ENCODE measurements at places on chromosomes 3 and 15. TPM values are rescaled to one million over a fixed set of nuclear protein-coding genes. Genes with fewer than 3 reads are reported as not detected.

KBTBD13 gene
- not detected for total RNA-seq

ANKRD63 gene
- total RNA-seq: not detected

UBR1 gene
- 33.6 TPM for total RNA-seq

SCN11A gene
- under 0.01 TPM for total RNA-seq

GOLGA6D gene
- total RNA-seq: not detected

KCNAB1 gene
- under 0.01 TPM for total RNA-seq

AHSG gene
- not detected for total RNA-seq

ACOX2 gene
- total RNA-seq: 25.8 TPM

APH1B gene
- total RNA-seq: 18.5 TPM

RPL4 gene
- 1,908 TPM for total RNA-seq

TMEM207 gene
- not detected for total RNA-seq
